ENCODE measurements at places on chromosomes 2 and 18. TPM values are rescaled to one million over a fixed set of nuclear protein-coding genes. Genes with fewer than 3 reads are reported as not detected.

Gene GFPT1
- polyA plus RNA-seq: 13.6 TPM

Gene FNDC4
- 4.5 TPM for polyA plus RNA-seq

Gene ENOSF1
- polyA plus RNA-seq: 24.0 TPM

Gene DYNAP
- polyA plus RNA-seq: 3.9 TPM

Gene POTEJ
- not detected for polyA plus RNA-seq

Gene ARID5A
- 15.7 TPM for polyA plus RNA-seq

DNA sequence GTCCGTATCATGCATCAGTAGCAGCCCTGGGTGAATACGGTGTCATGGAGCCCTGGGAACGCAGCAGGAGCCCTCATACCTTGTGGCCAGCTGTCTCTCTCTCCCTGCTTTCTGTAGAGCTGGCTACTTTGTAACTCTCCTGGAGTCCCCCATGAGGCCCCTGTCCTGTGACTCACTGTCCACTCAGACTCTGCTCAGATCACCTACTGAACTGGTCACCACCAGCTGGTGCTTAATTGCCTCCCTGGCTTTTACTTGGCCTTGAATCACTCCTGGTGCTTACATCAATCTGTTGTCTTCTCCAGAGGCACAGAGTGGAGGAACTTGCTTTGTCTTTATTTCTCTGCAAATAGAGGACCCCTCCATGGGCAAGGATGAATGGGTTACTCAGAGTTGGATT is 172.7 kb downstream of the HRH4 start:
- H3K27me3 ChIP-seq: no peaks in the 10 kb centered on the region
- no peak for DNase-seq
- H3K4me3 ChIP-seq: no peak overlapping the region
- no peaks in the 10 kb centered on the region for H3K36me3 ChIP-seq

GRCh38 chr2:85019121-85019520 is 48.2 kb downstream of the KCMF1 start:
- no peak overlapping the region for H3K4me3 ChIP-seq
- peaks cover 51% of the 10 kb centered on the region for H3K4me1 ChIP-seq
- H3K36me3 ChIP-seq: peaks cover 3% of the 10 kb centered on the region
- DNase-seq: peak; percentile 55

DNA sequence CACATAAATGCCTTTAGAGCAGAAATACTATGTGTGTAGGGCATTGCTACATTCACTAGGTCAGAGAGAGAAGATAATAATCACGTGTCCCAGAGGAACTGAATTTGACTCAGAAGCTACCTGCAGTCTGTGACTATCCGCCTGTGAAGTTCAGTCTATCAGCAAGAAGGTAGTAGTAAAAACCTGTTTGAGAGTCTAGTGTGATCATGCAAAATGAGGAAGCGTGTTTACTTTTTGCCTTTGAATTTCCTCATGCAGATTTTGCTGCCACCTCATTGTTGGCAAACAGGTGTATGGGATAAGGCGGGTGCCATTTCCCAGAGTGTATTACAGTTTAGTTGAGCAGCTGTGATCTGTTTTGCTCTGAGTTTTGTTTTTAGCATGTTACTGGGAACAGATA is 403.9 kb upstream of the FANCL start:
- no peak overlapping the region for H3K4me3 ChIP-seq
- H3K27me3 ChIP-seq: no peaks in the 10 kb centered on the region
- H3K4me1 ChIP-seq: no peaks in the 10 kb centered on the region
- no peaks in the 10 kb centered on the region for H3K36me3 ChIP-seq
- no peak overlapping the region for H3K27ac ChIP-seq
- DNase-seq: peak; percentile 14

GRCh38 chr2:192139813-192140212 is 54.9 kb downstream of the TMEFF2 start:
- H3K27me3 ChIP-seq: no peaks in the 10 kb centered on the region
- no peak overlapping the region for H3K27ac ChIP-seq
- H3K4me1 ChIP-seq: no peaks in the 10 kb centered on the region
- H3K36me3 ChIP-seq: no peaks in the 10 kb centered on the region

DNA sequence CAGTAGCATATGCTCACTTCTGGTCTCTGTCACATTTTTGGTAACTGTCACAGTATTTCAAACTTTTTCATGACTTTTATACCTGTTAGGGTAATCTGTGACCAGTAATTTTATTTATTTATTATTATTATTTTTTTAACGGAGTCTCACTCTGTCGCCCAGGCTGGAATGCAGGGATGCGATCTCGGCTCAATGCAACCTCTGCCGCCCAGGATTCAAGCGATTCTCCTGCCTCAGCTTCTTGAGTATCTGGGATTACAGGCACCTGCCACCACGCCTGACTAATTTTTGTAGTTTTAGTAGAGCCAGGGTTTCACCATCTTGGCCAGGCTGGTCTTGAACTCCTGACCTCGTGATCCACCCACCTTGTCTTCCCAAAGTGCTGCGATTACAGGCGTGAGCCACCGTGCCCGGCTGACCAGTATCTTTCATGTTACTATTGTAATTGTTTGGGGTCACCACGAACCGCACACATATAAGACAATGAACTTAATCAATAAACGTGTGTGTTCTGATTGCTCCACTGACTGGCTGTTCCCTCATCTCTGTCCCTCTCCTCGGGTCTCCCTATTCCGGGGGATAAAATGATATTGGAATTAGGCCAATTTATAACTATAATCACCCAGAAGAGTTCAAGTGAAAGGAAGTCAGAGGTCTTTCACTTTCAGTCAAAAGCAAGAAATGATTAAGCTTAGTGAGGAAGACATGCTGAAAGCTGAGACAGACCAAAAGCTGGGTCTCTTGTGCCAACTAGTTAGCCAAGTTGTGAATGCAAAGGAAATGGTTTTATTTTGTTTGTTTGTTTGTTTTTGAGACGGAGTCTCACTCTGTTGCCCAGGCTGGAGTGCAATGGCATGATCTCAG is 22.9 kb downstream of the TGIF1 start:
- no peak for DNase-seq
- no peaks in the 10 kb centered on the region for H3K36me3 ChIP-seq
- no peak overlapping the region for H3K4me3 ChIP-seq
- no peaks in the 10 kb centered on the region for H3K4me1 ChIP-seq
- H3K27ac ChIP-seq: no peak overlapping the region

- no peak overlapping the region for H3K4me3 ChIP-seq
- peaks cover 22% of the 10 kb centered on the region for H3K36me3 ChIP-seq
- H3K27me3 ChIP-seq: no peaks in the 10 kb centered on the region
- no peaks in the 10 kb centered on the region for H3K4me1 ChIP-seq
- DNase-seq: no peak
Observed at GRCh38 chr2:31922542-31923408, 88.0 kb downstream of the MEMO1 start.

GRCh38 chr18:3380384-3380961 is 69.5 kb upstream of the TGIF1 start:
- no peak overlapping the region for H3K4me3 ChIP-seq
- no peaks in the 10 kb centered on the region for H3K27me3 ChIP-seq
- H3K36me3 ChIP-seq: no peaks in the 10 kb centered on the region

DNA sequence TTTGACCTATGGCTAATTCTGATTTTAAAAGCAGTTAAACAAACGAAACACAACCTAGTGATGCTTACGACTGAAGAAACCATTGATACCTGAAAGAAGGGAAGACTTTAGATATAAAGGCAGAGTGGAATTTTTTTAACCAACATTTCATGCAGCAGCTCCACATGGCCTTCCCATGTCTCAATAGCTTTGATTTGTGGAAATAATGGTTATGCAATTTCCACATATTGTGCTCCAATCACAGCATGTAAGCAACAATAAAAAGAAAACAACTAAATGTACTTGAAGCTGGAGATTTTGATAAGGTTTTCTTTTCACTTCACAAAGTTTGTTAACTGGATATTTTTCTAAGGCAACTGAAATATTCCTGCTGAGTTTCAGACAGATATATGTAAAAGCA is 82.0 kb upstream of the SLC39A10 start:
- H3K27ac ChIP-seq: no peak overlapping the region
- no peak for DNase-seq
- H3K4me1 ChIP-seq: peaks cover 8% of the 10 kb centered on the region
- no peaks in the 10 kb centered on the region for H3K36me3 ChIP-seq
- no peak overlapping the region for H3K4me3 ChIP-seq

GRCh38 chr2:184611361-184612085 is 13.2 kb downstream of the ZNF804A start:
- DNase-seq: peak; percentile 21
- H3K27ac ChIP-seq: no peak overlapping the region
- no peaks in the 10 kb centered on the region for H3K27me3 ChIP-seq
- H3K4me3 ChIP-seq: no peak overlapping the region
- no peaks in the 10 kb centered on the region for H3K4me1 ChIP-seq
- H3K36me3 ChIP-seq: no peaks in the 10 kb centered on the region

DNA sequence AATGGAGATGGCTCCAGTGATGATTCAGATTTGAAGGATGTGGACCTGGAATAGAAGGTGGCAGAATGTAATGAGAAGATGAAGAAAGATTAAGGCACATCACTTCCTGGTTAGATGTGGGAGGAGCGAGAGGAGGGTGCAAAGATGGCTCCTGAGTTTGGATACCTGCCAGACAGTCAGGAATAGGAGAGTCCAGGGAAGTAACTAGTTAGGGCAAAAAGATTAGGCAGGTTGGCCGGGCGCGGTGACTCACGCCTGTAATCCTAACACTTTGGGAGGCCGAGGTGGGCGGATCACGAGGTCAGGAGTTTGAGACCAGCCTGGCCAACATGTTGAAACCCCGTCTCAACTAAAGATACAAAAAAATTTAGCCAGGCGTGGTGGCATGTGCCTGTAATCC is 5.6 kb downstream of the C2orf74 start:
- H3K36me3 ChIP-seq: peaks cover 48% of the 10 kb centered on the region
- H3K4me1 ChIP-seq: no peaks in the 10 kb centered on the region
- no peaks in the 10 kb centered on the region for H3K27me3 ChIP-seq
- DNase-seq: no peak
- H3K27ac ChIP-seq: no peak overlapping the region

- no peak for DNase-seq
- no peak overlapping the region for H3K27ac ChIP-seq
- H3K27me3 ChIP-seq: peaks cover 72% of the 10 kb centered on the region
- H3K4me1 ChIP-seq: peaks cover 60% of the 10 kb centered on the region
- H3K4me3 ChIP-seq: peak overlapping the region; percentile 25
- no peaks in the 10 kb centered on the region for H3K36me3 ChIP-seq
Observed at GRCh38 chr2:170822290-170823087, 5.8 kb downstream of the GAD1 start.

DNA sequence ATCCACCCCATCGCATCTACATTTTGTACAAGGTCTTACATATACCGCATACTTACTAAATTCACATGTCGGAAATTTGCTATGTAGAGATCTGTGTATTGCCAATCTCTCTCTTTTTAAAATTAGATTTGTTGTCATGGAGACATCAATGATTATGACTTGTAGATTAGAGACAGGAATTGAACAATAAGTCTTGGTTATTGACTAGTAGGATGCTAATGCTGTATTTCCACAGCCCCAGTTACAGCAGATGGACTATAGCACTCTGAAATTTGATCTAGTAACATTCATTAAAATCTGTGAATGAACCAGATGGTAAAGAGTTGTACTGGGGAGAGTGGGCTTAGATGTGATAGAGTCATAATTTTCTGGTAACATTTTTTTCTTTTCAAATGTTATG is 805.7 kb downstream of the SLC4A3 start:
- no peak overlapping the region for H3K4me3 ChIP-seq
- no peak for DNase-seq
- H3K36me3 ChIP-seq: no peaks in the 10 kb centered on the region

DNA sequence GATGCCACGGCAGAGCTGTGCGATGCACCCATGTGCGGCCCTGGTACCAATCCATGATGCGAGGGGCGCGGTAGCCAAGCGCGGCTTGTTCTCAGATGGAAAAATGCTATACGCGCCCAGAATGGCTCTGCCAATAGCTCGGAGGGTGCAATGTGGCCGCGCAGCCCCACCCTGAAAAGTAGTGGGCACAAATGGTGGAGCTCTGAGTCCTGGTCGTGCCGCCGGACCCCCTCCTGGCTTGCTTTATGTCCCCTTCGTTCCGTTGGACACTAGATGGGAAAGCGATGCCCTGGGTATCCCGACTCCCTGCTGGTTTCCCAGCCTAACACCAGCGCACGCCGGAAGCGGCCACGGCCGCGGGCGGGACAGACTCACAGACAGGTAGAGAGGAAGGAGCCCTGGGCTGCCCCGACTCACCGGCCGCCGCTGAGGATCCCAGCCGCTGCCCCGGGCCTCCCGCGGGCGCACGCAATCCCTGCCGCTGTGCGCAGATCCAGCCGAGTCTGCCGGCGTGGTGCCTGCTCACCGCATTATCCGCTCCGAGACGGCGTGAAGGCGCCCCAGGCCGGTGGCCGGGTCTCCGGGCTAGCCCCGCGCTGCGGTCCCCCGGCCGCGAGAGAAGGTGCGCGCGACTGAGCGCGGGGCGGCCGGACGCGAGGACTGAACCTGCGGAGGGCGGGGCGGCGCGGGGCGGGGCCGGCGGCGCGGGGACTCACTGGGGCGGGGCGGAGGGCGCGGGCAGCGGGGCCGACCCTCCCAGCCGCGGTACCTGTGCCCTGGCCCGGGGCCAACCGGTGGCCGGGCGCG is at the start of gene CDC42EP3:
TSS of gene CDC42EP3 (minus strand) at position 634 of the 807 bp plus-strand sequence. CDS start 25,055 bp downstream, outside the sequence.
- no peaks in the 10 kb centered on the region for H3K36me3 ChIP-seq
- peak within 1 kb of the TSS; percentile 96 for H3K27ac ChIP-seq
- H3K4me3 ChIP-seq: peak within 1 kb of the TSS; percentile 84
- H3K27me3 ChIP-seq: no peaks in the 10 kb centered on the region

GRCh38 chr18:10055125-10055750 is 141.4 kb downstream of the VAPA start:
- no peak overlapping the region for H3K27ac ChIP-seq
- H3K4me3 ChIP-seq: no peak overlapping the region
- H3K36me3 ChIP-seq: no peaks in the 10 kb centered on the region
- peaks cover 19% of the 10 kb centered on the region for H3K4me1 ChIP-seq
- DNase-seq: no peak
- H3K27me3 ChIP-seq: no peaks in the 10 kb centered on the region

GRCh38 chr18:75612456-75612855 is 185.0 kb upstream of the SMIM21 start:
- no peak overlapping the region for H3K27ac ChIP-seq
- no peaks in the 10 kb centered on the region for H3K4me1 ChIP-seq
- no peaks in the 10 kb centered on the region for H3K36me3 ChIP-seq
- no peaks in the 10 kb centered on the region for H3K27me3 ChIP-seq
- DNase-seq: no peak

- no peaks in the 10 kb centered on the region for H3K27me3 ChIP-seq
- no peak overlapping the region for H3K27ac ChIP-seq
- no peaks in the 10 kb centered on the region for H3K4me1 ChIP-seq
- DNase-seq: no peak
- H3K4me3 ChIP-seq: no peak overlapping the region
- H3K36me3 ChIP-seq: no peaks in the 10 kb centered on the region
Observed at GRCh38 chr2:47201224-47201623, 46.1 kb upstream of the STPG4 start.

- H3K27ac ChIP-seq: no peak overlapping the region
- no peak for DNase-seq
- H3K36me3 ChIP-seq: no peaks in the 10 kb centered on the region
- peaks cover 6% of the 10 kb centered on the region for H3K4me1 ChIP-seq
- H3K27me3 ChIP-seq: no peaks in the 10 kb centered on the region
Observed at GRCh38 chr2:187988348-187988747, 303.3 kb upstream of the GULP1 start.

DNA sequence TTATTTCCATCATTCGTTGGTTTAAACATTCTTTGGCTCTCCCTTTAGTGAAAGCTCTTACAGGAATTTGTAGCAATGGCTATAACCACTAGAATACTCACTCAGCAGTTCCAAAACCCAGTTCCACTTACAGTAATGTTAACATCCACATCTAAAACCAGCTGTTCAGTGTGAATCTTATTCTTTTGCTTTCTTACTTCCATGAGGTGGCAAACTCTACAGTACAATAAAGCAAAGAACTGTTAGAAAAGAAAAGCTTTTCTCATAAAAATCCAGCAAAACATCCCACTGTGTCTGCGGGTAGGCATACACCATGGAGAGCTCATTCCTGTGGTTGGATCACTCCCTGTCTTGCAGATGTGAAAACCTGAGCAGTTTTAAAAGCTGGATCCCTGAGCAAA is 147.1 kb downstream of the ARHGAP28 start:
- peak; percentile 16 for DNase-seq
- H3K4me3 ChIP-seq: no peak overlapping the region
- no peaks in the 10 kb centered on the region for H3K27me3 ChIP-seq
- H3K27ac ChIP-seq: no peak overlapping the region
- H3K4me1 ChIP-seq: no peaks in the 10 kb centered on the region
